BE2C (cell line): ENCODE measurements at places on chromosomes 7 and 10.
A peak's percentile ranks its signal among the peaks of the same experiment; 100 is the strongest.

GRCh38 chr7:20316706-20317105 lies 14.0 kb upstream of the ITGB8 start:
- DNase-seq: no peak

GRCh38 chr7:113338071-113338696 lies 219.8 kb upstream of the SMIM30 start:
- DNase-seq: no peak

DNA sequence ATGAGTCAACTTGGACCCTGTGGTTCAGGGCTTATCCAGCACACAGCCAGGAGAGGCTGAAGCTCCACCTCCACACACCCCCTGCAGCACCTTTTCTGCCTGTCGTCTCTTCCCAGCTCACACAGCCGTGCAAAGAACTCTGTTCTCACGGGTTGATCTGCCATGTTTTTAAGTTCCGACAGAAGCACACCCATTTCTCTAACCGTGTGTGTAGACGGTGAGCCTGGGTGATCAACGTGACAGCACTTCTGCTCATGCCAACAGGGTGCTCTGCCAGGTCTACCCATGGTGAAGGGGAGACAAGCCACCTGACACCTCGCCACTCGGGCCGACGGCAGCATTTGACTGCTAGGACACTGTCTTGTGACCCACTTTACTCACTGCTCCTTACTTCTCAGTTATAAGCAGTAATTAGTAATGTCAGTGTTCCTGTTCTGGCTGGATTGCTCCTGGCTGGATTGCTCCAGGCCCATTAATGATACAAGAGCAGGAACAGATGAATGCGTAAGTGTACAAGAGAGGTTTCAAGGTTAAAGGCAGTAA lies 90.5 kb downstream of the RNF216 start:
- DNase-seq: peak; percentile 42

DNA sequence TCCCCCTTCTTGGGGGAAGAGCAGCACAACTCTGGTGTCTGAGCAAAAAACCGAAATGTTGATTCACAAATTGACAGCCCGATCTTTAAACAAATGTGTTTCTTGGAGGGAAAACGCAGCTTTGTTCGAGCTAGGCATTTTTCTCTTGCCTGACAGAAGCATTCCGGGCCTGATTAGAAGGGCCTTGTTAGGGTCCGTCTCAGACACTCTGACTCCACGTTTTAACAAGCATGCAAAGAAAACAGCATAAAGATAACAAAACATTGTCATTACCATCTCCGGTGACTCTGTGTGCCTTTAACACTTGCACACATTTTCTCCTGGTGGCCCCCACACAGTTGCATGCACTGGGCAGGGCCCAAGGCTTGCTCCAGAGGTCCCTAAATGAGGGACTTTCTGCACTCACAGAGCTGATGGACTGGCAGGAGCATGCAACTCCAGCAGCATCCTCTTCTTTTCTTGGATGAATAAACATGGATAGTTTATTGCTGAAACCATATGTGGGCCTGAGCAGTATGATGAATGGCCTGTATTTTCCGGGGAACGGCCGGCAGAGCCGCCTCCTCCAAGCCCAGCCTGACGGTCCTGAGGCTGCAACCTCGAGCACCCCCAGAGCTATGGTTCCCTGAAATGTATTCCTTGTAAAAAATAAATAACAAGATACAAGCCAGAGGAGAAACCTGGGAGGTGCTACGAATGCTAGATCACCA lies 50.9 kb downstream of the EBF3 start:
- no peak for DNase-seq

- no peak for DNase-seq
These were observed 90.0 kb downstream of the LARP4B start for GRCh38 chr10:841535-841934.

DNA sequence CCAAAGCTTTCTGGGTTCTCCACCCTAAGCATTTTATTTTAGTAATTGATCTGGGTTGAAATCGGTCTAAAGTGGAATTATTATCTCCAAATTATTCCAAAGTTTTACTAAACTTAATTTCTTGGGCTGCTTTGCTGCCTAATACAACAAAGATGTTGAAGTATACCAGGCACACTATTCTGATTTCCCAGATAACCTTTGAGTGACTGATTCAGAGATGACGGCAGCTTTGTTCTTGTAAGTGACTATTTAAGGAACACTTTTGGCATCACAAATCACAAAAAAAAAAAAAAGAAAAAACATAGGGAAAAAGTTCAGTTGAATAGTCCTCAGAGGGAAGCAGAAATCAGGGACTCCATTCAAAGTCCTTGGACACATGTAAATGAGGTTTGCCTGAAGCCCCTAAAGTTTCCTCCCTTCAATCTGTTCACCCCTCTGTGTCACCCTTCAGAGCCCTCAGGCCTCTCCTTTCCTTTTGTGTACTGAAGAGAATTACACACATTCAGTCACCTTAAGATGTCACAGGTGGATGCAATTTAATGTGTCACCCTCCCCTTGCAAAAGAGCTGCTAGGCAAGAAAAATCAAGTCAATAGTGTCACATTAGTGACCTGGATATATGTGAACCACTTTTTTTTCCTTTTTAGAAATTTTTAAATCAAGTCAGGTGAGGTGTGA lies 81.5 kb downstream of the RTKN2 start:
- DNase-seq: no peak

DNA sequence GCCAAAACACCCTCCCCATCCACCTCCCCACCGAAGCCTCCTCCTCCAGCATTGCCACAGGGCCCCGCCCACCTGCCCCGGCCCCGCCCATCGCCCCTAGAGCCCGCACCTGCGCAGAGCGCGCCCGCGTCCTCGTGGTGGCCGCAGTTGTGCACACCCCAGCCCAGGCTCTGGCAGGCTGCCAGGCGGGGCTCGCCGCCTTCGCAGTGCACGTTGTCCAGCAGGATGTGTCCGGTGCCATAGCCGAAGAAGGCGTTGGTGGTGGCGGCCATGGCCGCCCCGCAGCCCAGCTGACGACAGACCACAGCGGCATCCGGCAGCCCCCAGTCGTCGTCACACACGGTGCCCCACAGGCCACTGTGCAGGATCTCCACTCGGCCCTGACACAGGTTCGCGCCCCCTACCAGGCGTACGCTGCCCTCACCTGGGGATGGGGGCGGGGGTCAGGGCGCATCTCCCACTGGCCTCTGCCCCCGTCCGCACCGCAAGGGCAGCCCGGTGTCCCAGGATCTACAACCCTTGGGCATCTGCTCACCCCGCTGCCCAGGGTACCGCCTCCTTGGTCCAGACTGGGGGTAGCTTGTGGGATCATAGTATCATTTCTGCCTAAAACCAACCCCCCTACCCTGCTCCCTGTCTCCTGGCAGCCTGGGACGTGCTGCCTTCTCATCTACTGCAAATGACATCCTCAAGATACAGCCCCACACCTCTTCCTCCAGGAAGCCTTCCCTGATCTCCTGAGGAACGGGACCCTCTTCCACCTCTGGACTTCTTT lies 11.9 kb downstream of the SSC4D start:
- DNase-seq: peak; percentile 90

DNA sequence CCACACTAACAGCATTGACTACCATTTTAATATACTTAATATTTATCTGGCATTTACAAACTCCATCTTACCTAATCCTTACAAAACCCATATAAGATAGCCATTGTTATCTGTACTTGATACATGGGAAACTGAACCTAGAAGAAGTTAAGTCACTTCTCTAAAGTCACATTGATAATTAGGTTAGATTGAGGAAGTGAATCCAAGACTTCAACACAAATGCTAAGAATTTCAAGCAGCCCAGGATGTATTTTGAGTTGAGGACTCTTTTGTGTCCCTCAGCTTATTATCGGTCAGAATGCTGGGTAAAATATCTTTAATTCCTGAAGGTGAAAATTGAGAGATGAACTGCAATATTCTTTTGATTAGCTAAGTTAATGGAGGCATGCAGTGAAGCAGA lies 465.5 kb downstream of the PHTF2 start:
- no peak for DNase-seq

DNA sequence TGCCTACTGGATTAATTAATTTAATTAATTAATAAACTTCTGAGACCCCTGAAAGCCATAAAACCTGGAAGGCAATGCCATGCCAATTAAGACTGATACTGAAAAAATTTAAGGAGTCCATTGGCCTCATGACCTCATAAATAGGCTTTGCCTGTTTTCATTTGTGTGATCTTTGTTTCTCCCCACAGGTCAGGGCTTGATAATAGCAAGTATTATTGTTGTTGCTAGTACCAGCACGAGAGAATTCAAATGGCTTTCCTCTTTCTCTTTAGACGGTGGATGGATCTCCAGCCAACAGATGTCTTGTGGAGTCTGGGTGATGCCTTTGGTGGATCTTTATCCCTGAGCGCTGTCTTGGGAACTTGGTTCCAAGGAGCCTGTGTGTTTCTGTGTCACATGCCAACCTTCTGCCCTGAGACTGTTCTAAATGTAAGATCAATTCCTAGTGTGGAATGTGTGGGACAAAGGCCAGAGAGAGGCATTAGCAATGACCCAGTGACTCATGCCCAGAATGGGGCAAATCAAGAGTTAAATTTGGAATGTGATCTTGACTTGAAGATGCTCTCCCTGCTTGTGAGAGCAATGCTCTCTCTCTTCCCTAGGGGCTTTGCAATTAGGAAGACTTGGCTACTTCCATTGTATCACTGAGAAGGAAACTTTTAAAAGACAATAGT lies 17.7 kb downstream of the ACSM6 start:
- no peak for DNase-seq

DNA sequence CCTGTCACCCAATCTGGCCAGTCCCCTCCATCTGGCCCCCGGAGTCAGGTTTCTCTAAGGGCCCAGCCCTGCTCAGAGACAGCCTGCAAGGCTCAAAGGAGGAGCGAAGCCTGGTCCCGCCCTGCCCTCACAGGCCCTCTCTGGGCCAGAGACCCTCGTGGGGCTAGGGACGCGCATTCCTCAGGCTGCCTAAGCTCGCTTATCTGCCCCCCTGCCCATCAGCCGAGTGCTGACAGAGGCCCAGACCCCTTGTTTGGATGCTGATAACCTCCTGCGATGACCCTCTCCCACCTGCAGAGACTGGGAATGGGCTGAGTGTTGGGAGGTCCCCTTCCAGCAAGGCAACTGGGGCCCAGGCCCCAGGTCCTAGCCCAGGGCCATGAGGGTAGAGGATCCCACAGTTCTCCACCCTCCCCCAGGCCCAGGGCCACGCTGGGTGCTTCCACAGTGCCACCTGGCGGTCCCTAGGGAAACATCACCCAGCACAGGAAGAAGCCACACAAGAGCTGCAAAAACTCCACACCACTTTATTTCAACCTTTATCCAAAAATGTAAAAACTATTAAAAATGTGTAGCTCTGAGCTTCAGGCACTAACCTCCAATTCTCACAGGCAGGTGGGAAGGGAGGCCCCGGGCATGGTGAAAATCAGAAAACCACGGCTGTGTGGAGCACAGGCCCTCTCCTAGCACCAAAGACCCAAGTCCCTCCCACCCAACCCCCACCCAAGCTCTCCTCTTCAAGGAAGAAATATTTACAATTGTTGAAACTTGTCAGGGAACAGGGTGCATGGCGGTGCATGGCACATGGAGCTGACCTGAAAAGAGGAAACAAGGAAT lies 2.2 kb downstream of the NPM3 start:
- peak; percentile 74 for DNase-seq

DNA sequence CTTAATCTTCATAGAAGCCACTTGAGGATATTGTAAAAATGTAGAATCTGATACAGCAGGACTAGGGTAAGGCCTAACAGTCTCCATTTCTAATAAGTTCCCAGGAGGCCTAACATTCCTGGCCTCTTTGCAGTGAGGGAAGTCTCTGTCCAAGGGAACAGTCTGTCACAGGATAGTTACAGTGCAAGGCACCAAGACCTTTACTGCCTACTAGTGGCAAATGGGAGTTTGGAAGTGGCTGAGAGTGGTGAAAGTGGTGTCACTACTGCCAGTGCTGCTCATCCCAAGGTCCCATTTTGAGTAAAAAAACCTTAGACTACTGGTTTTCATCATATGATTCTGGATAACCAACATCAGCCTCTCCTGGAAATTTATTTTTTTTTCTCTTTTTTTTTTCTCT lies 619.5 kb upstream of the SEMA3D start:
- DNase-seq: no peak

GRCh38 chr7:142438235-142438922 lies 180.5 kb upstream of the PRSS58 start:
- peak; percentile 47 for DNase-seq

GRCh38 chr10:51117053-51117660 lies 42.9 kb downstream of the PRKG1 start:
- no peak for DNase-seq

- DNase-seq: no peak
These were observed 106.0 kb downstream of the GALNT17 start for GRCh38 chr7:71237945-71238344.

GRCh38 chr7:70042533-70042932 lies 444.3 kb downstream of the AUTS2 start:
- DNase-seq: no peak

DNA sequence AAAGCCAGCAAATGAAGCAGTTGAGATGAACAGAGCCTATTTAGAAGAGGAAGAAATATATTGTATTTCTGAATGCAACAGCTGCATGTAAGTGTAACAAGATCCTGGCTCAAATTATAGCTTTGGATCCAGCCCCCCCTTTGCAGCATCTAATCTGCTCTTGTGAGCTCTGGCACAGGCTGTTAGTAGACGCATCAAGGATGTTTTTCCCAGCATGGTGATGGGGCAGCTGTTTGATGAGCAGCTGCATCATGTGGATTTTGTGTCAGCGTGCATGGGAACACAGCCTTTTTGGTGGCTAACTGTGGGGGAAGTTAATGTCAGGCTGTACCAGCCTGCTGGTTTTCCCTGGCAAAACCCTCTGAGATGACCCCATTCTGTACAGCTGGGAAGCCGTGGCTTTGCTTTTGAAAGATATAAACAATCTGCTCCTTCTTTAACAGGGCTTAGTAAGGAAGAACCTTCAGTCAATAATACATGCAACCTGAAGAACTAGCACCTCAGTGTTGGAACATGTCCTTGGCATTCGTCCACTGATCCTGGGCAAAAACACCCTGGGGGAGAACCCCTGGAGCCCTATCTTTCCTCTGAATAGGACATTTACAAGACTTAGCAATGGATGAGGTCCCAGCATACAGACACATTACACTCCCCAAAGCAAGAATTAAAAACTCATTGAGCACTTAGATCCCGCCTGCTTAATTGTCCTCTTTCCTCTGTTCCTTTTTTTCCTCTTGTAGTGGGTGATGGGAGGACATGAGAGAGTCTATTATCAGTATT lies 70.6 kb downstream of the NPS start:
- no peak for DNase-seq

DNA sequence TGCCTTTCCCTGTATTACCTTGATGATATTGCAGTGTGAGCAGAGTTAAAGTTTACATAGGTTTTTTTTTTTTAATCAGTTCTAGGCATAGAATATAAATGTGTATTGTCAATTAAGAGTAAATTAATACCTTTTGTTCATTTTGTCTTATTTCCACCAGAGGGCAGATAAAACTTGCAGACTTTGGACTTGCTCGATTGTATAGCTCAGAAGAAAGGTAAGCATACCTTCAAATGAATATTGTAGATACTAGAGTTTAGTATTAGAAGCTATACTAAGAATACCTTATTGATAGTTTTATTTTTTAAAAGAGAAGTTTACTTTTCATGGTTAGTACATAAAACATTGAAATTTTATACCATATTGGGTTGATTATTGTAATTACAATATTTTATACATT lies 86.8 kb downstream of the MPLKIP start:
- no peak for DNase-seq
